ENCODE measurements at places on chromosomes 3 and 15.
A peak's percentile ranks its signal among the peaks of the same experiment; 100 is the strongest.

DNA sequence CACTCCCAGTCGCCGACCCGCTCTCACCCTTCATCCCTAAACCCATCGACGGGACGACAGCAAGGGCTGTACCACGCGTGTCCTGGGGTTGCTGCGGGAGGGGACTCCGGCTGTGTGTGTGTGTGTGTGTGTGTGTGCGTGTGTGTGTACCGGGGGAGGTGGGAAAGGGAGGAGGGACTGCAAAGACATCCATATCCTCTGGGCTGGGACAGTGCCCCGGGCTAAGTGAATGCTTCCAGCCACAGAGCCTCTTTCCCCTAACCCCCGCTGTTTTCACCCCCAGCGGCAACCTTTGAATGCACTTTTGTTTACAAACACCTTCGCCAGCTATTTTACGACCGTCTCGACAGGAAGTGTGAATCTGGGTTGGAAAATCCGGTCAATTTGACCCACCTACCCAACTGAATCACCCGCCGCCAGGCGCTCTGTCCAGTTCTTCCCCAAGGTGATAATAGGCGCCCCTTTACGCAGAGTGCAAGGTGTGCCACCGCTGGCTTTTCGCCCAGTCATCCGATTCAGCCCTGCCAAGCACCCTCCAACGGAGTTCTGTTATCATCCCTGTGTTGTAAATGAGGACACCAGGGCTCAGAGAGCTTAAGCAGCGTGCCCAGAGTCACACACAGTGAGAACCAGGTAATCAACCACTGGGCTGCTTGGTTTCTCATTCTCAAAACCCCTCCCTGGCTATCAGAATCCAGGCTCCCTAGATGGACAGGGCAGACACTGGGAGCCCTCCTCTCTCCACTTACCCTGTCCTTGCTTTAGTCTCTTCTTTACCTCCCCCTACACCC lies 739 bp upstream of the AMOTL2 start:
- peak; percentile 45 for DNase-seq

DNA sequence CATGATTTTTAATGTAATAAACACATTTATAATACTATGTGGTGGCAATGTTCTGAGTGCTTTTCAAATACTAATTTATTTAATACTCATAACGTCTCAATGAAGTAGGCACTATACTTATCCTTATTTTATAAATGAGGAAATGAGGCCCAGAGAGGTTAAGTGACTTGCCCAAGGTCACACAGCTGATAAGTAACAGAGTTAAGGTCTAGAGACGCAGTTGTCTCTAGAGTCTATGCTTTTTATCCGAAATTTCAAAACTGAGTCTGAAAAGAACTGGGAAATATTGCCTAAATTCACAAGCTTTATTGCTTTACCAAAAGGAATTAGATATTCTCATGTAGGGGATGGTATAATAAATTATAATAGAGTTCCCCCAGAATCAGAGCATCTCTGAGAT lies 31.4 kb upstream of the MAGEF1 start:
- DNase-seq, result no peak

DNA sequence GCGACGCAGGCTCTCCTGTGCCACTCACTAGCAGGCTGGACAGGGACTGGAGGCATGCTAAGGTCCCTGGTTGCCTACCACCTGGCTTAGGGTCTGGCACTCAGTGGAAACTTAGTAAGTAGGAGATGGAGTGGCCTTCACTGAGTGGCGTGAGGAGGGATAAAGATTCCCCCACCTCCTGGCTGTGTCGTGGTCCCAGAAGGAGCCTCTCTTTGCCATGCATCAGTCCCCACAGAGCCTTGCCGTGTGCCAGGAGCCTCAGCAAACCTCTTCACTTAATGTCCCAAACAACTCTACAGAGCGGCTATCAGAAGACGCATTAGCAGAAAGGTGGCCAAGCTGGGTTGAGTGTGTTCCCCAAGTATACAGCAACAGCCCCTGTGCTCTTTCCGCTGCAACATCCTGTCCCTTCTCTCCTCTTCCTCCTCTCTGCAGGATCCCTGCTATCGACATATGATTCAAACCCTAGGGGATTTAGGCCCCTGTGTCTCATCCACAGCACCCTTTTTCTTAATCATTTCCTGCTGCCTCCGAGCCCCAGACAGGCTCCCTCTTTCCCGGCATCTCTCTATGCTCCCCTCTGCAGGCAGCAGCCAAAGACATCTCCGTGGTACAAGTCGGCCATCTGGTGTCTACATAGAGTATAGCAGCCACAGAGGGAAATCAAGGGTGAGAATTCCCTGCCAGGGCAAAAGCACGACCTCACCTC lies 66.7 kb downstream of the SLC6A1 start:
- peak; percentile 64 for DNase-seq

DNA sequence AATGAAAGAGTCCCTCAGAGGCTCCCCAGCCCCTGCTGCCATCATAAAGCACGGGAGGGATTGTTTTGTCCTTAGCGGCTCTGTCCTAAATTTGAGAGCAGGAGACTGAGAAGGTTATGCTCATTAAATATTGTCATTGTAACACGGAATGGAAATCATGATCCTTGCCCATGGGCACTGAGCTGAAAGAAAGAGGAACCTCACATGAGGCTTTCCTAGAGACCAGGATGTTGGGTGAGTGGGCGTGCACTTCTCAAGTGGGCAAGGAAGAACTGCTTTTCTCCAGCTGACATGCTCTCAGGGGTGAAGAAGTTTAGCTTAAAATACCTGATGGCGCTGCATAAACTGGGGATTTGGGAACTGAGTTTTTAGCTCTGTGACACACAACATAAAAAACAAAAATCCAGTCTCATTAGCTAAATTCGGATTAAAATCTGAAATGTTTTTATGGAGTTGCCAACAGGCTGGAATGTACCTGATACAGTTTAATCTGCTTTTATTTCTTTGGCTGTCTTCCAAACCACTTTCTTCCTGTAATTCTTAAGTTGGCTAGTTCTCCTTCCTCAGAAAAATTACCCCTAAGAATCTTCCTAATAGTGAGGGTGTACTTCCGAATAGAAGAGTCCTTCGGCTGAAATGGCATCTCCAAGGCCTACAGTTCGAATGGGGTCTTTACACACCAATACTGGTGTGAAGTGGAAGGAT lies 31.7 kb downstream of the ADPGK start:
- no peak for DNase-seq

DNA sequence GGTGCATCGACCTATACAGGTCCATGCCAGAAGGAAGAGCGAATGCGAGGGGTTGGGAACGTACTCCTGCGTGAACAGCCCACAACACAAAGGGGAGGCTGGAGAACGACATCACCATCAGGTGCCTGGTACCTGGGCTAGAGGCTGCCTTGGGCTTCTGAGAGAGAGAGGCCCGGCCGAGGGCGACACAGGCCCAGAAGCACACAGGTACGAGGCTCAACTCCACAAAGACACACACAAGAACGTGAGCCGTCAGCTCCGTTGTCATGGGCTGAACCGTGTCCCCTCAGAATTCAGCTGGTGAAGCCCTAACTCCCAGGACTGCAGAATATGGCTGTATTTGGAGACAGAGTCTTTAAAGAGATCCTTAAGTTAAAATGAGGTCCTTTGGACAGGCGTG lies 134.3 kb downstream of the ATP10A start:
- DNase-seq, result no peak

DNA sequence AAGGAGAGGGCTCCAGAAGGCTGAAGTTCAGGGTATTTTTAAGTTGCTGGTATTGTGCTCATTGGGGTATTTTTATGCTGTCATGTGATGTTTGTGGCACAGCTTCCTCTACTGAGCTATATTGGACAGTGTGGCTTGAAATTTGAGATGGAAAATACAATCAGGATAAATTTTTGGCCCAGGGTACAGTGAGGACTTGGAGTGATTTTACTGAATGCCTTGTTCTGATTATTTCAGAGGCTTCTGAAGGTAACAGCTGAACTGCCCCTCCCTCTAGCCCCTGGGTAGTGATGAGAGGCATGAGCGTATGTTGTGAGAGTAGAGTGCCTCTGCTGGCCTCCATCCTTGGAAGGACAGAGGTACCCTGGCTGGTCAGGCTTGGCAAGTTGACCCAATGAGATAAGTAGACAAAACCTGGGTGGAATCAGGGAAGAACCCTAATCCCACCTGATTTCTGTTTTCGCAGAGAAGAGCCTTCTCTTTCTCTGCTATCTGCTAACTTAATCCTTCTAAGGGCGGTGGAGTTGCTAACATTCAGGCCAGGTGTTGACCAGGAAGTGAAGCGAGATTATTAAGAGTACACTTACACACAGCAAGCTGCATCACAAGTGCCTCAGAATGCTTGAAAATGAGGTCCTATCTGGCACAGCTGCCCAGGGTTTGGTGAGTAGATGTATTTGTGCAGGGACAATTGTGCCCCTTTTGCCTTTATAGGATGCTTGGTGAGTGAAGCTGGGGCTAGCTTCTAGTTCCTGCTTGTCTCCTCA lies 98.1 kb upstream of the CLSTN2 start:
- DNase-seq, result no peak

DNA sequence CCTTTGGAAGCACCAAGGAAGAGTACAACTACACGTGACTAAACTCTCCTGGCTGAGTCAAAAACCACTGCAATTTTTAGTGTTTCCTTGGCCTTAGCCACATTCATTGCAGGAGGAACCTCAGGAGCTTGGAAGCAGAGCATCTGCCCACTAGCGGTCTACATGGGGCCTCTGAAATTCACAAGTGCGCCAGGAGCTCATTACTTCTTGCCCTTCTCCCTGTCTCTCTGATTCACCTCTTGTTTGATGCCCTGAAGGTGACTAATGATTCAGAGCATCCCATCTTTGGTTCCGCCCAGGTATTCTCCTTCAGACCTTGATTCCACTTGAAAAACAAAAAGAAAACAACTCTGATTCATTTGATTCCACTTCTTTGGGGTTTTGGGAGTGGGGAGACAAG lies 201.1 kb upstream of the LPP start:
- no peak for DNase-seq

- DNase-seq, result peak; percentile 48
These were observed 957 bp downstream of the ADCY5 start for GRCh38 chr3:123447749-123448517.

DNA sequence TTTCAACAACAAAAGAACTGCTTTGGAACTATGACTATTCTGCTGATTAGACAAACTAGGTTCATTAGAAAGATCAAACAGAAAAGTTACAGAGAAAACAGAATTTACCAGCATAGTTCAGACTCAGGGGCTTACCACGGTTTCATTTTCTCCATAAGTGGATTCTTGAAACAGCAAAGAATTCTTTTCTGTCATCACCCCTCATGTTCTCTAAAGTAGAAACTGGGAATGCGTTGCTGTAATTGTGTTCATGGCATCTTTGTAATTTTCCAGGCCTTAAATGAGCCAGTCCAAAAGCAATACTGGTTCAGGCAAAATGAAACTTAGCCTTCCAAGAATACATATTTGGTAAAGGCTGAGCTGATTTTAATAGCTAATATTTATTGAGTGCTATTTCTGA lies 287.8 kb downstream of the CHL1 start:
- no peak for DNase-seq

- no peak for DNase-seq
These were observed 13.5 kb downstream of the AHSG start for GRCh38 chr3:186626254-186626847.

DNA sequence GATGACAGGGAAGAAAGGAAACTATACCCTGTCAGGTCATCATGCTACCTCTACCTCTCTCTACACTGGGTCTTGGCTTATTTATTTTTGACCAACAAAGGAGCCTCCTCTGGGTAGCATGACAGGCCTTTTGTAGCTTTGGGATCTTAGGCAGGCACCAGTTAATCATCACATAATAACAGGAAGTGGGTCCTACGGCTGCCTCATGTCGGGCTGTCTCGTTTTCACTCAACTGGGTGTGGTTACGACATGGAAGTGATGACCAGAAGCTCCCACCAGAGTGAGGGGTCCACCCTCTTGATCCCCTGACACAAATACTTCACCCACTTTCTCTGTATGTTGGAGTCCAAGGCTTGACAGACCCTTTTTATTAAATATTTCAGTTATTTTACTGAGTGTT lies 105.3 kb downstream of the CD47 start:
- DNase-seq, result no peak

DNA sequence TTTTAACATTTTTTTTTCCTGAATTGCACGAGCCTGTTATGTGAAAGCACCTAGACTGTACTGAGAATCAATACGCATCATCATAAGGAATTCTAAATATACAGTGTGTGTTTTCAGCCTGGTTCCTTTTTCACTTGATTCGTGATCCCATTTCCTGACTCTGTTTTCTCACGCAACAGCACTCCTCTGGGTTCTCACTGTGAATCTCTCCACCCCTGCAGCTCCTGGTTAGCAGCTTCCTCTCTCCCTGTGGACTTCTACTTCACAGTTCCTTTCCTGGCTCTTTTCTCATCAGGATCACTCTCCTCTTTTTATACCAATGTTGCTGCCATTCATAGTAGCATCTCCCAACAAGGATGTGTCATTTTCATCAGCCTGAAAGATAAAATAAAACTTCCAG lies 297.2 kb downstream of the CADM2 start:
- no peak for DNase-seq

DNA sequence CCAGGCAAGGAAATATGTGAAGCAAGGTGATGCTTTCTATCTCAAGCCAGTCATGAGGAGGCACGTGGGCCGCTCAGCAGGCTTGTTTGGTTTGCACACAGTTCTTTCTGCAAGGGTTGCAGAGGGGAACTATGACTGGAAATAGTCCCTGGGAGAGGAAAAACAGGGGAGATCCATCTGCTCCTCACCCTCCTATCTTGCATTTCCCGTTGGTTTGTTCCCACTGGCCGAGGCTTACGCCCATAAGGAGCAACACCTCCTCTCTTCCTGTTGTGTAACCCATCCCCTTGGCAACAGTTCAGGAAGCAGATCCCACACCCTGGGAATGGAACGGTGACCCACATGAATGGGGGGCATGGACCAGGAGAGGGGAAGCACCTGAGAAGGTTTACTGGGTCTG lies 72.1 kb upstream of the MAGI1 start:
- no peak for DNase-seq

DNA sequence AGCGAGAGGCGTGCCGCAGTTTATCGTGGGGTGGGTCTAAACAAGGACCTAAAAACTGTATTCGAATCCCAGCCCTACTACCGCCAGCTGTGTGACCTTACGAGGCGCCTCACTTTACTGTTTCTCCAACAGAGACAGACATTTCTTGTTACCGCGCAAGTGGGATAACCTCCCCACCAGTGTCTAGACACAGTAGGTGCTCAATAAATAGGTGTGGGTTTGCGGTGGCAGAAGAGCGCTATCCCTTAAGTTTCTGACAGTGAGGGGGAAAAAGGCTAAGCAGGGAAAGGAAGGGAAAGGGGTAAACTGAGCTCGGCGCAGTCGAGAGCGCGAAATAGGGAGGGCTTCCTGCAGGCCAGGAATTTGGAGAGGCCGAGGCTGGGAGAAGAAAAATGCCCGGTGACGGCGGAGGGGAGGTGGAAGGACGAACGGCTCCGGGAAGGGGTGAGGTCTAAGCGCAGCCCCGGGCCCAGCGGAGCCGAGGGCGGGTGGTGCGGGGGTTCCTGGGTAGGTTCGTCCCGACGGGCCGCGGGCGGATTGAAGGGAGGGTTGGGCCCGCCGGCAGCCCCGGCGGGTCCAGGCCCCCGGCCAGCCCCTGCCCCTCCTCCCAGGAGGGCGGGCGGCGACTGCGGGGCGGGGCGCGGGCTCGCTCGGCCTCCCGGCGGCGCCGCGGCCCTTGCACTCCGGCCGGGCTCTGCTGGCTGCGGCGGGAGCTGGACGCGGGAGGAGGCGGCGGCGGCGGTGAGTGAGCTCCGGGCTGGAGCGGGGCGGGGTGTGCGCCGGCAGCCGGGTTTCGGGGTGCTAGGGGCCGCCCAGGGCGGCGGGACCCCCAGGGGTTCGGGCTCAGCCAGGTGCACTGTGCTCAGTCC lies at the start of gene CGNL1:
CGNL1 (plus strand) TSS at position 679 of the 869 bp plus-strand sequence. CDS start 61,495 bp downstream, outside the sequence.
- DNase-seq, result no peak

GRCh38 chr3:141294301-141294700 lies 62.7 kb downstream of the PXYLP1 start:
- no peak for DNase-seq

Measured in NCI-H2171 treated with DMSO at 0.1 percent for 48 hours (cell line).